Activated T-helper 17 cell treated with anti-CD3 and anti-CD28 coated beads, Interleukin-2, amount 50 U/mL, for 72 hours (primary cell): ENCODE measurements at places on chromosomes 2 and 18.

- no peak for ATAC-seq
Measured at GRCh38 chr18:42623935-42624334, 491.6 kb downstream of the RIT2 start.

DNA sequence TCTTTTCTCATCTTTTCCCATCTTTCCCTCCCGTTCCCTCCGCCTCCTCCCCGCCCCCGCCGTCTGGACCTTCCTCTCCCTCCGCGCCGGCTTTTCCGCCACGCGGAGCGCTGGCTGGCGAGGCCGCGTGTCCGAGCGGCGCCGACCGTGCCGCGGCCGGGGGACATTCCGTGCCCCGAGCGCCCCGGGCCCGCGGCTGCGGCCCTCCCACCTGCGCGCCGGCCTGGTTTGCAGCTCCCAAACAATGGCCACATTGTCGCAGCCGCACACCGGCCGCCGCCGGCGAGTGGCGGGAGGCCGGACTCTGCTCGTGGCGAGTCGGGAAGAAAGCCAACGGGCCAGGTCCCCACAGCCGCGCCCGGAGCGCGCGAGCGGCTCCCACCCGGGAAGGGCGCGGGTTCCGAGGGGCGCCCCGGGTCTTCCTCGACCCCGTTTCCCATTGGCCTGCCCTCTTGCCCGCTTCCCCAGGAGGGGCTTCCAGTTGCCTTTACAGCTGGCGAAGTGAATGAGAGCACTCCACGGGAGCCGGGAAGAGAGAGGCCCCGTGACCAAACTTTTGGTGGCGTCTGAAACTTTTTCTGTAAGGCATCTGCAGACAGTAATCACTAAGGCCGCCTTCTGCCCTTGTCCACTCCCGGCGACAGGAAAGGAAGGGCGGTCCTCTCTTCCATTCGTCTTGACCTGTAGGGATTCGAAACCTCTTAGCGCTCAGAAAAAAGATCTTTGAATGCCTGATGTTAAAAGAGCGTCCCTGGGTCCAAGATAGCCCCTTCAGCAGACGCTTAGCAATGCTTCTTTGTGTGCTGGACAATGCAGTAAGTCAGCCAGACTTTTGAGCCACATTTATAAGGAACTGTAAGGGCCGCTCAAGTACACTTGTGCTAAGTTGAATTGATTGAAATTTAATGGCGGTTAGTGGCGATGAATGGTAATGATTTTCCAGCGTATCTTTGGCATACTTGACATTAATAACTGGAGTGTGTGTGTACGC lies 6.2 kb downstream of the GLI2 start:
- no peak for ATAC-seq

- ATAC-seq, result no peak
Measured at GRCh38 chr2:240958366-240959213, 39.8 kb upstream of the SNED1 start.

GRCh38 chr2:29024882-29025430 lies 43.9 kb downstream of the TOGARAM2 start:
- ATAC-seq, result no peak

GRCh38 chr2:143574069-143574468 lies 444.9 kb downstream of the ARHGAP15 start:
- no peak for ATAC-seq

GRCh38 chr2:44121899-44122298 lies 46.8 kb upstream of the PPM1B start:
- ATAC-seq, result no peak

GRCh38 chr2:70132244-70133126 lies 45.2 kb downstream of the PCBP1 start:
- ATAC-seq, result peak; percentile 44

GRCh38 chr2:36446294-36446693 lies 90.7 kb downstream of the CRIM1 start:
- ATAC-seq, result no peak

- ATAC-seq, result no peak
Measured at GRCh38 chr2:11867926-11868325, 121.5 kb downstream of the LPIN1 start.

GRCh38 chr2:200757399-200757798 lies 54.3 kb upstream of the BZW1 start:
- ATAC-seq, result no peak

DNA sequence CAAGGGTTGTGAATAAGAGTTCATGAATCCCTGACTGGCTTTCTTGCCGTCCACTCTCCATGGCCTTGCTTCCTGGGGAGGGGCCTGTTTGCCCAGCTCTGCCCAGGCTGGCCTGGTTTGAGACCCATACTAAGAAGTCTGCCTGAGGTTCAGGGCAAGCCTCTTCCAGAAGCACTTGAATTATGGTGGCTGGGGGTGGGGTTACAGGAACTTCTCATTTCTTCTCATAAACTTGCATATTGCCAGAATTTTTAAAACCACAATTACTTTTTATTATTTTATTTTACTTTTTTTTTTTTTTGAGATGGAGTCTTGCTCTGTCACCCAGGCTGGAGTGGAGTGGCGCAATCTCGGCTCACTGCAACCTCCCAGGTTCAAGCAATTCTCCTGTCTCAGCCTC lies 42.0 kb downstream of the GORASP2 start:
- ATAC-seq, result no peak

DNA sequence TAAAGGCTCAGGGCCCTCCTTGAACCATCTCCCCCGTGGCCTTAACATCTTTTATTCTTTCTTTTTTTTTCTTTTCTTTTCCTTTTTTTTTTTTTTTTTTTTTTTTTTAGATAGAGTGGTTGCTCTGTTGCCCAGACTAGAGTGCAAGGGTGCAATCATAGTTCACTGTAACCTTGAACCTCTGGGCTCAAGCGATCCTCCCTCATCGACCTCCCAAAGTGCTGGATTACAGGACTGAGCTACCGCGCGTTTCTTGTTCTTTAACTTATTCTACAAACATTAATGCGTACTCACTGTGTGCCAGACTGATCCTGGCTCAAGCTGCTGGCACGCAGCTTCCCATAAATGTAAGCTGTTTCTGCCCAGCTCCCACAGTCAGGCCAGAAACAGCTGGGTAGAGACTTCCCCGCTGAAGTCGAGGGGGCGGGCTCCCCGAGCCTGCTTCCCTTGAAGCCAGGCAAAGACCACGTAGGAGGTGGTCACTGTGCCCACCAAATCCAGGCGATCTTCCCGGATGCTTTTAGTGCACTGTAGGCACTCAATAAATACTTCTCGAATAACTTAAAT lies 29.2 kb upstream of the ATP6V1B1 start:
- no peak for ATAC-seq

- ATAC-seq, result peak; percentile 51
Measured at GRCh38 chr2:230161184-230161583, 58.6 kb downstream of the SP110 start.

DNA sequence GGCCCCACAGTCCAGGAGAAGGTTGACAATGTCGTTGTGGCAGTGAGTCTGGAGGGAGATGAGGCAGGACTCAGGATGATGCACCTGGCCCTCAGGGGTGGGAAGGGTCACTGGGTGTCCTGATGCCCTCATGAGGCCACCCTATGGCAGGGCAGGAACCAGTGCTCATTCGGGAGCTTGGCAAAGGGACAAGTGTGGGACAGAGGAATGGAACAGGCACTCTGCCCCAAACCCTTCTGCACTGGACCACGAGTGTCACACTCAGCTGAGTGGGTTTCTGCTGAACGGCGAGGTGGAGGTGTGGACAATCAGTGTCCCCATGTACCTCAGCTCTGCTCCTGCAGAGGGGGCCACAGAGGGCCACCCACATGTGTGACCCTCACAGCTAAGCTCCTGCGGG lies 32.0 kb downstream of the ANKMY1 start:
- no peak for ATAC-seq

DNA sequence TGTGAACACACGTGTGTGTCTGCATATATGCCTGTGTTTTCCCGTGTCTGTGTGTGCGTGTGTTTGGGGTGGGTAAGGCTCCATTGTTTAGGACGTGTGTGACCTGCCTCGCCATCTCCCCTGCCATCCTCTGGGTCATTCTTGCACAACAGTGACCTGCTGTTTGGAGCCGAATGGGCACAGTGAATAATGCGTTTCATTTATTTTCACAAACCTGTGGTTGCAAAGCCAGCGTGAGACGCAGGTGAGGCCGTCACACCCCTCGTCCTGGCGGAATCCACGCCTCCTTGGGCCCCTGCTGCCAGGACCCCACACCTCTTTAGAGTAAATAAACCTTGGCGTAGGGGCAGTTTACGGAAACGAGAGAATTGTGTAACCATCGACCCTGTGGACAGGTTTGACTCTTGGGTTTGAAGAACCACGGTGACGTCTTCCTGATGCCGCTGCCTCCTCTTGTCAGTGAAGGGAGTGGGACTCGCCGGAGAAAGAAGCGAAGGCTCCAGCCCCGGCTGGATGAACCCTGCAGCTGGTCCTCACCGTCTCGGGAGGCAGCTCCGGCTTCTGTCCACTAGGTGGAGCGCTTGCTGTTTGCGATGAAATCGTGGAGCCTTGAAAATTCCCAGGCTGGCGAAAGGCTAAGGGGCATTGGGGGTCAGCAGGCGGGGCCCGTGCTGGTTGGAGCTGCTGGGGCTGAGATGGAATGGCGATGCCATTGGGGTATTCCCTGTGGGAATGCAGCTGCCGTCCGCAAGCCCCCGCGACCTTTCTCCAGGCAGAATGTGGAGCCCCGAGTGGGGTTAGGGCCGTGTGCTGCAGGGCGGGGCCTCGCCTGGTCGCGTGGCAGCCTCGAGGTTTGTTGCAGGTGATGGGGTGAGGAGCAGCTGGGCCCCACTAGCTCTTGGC lies 81.1 kb downstream of the RTP5 start:
- ATAC-seq, result peak; percentile 56

GRCh38 chr2:40287773-40288172 lies 164.1 kb downstream of the SLC8A1 start:
- ATAC-seq, result no peak

DNA sequence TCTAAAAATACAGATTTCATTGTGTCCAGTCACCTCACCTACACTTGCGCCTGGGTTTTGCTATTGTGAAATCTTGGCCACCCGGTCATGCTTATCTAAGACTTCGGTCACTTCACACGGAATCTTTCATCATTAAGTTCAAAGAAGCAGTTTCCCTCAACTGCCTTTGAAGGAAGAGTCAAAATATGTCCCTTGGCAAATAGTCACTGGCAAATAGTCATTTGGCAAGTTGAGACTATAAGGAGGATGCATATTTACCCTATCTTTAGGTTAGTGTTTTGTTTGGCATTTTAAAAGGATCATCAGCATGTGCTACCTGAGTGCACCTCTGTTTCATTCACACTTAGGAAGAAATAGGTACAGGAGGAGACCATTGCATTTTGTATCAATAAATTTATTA lies 95.9 kb downstream of the FEZ2 start:
- ATAC-seq, result no peak

DNA sequence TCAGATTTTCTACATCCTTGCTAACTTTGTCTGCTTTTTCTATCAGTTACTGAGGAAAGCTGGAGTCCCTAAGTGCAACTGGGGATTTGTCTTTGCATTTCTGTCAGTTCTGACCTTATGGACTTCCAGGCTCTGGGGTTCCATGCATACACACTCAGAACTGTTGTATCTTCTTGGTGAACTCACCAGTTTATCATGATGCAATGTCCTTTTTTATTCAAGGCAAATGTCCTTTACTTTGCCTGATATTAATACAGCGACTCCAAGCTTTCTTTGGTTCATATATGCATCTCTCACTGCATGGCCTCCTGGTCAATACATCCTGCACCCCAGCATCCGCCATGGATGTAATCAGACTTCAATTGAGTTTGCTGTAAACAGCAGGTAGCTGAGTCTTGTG lies 44.7 kb downstream of the SLC66A2 start:
- no peak for ATAC-seq

- no peak for ATAC-seq
Measured at GRCh38 chr18:36177913-36178312, 9.4 kb upstream of the MOCOS start.

DNA sequence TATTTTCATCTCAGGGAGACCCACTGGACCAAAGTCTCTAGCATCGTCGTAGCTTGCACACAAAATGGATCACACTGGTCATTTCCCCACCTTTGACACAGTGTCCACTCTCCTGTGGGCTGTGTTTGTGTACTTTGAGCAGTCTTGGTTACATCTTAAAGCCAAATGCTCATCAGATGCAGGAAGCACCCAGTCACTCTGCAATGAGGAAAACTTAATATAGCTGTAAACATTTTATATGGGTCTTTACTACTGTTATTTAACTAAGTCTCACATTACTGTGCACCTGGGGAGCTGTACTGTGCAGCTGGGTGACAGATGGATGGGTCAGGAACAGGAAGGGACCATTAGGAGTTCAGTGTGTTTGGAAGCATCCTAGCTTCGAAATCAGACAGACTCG lies 109.0 kb upstream of the CXCR4 start:
- ATAC-seq, result no peak

DNA sequence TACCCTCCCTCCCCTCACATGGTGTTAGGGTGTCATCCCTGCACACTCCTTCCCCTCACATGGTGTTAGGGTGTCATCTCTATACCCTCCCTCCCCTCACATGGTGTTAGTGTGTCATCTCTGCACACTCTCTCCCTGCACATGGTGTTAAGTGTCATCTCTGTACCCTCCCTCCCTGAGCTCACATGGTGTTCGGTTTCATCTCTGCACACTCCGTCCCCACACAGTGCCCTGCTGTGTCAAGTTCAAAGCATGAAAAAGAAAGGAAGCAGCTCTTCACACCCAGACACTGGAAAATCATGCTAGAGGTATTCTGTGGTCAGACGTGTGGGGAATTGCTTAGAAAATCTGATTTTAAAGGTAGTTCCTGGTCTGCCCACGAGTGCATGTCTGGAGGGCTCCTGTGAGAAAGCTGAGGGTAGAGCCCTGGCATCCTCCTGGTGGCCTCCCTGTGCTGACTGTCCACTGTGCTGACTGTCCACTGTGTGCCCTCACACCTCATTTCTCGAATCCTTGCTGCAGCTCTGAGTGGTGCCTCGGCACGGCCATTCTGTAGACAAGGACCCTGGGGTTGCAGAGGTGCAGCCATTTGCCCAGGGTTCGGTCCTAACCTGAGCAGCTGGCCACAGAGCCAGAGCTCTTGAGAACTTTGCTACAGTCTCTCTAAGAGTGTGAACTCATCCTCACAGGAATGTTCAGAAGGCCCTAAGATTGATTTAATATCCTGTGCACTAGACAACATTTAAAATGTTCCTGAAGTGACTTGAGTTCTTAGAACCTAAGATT lies 69.1 kb upstream of the NFATC1 start:
- ATAC-seq, result no peak

DNA sequence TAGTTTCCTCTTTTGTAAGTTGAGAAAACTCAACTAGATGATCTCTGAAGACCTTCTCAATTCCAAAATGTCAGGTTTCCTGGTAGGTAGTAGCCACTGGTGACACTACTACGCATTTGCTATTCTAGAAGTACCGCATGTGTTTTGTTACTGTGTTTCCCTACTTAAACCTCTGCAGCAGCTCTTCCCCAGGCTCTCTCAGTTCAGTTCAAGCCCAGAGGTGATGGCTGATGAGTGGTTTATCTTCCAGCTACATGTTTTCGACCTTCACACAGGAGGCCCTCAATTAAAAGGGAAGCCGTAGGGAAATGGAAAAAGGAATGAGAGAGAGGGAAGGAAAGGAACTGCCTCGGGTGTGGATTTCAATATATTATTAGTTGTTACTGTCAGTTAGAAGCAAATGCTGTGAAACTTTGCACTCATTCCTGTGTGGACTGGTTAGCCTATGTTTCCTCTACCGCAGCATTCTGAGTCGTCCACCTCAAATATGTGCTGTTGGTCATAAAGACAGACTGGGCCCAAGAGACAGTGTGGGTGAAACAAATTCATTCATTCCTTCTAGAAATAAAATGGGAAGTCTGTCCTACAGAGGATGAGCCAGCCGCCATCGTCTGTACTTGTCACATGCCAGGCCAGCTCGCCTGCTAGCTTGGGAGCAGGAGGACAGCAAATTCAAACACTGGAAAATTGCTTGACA lies 455.2 kb upstream of the RAB12 start:
- no peak for ATAC-seq
